Esophagus muscularis mucosa (tissue), 4 donors: ENCODE measurements at places on chromosomes 2 and 18. TPM values are rescaled to one million over a fixed set of nuclear protein-coding genes. Genes with fewer than 3 reads are reported as not detected.
A peak's percentile ranks its signal among the peaks of the same experiment; 100 is the strongest.

DNA sequence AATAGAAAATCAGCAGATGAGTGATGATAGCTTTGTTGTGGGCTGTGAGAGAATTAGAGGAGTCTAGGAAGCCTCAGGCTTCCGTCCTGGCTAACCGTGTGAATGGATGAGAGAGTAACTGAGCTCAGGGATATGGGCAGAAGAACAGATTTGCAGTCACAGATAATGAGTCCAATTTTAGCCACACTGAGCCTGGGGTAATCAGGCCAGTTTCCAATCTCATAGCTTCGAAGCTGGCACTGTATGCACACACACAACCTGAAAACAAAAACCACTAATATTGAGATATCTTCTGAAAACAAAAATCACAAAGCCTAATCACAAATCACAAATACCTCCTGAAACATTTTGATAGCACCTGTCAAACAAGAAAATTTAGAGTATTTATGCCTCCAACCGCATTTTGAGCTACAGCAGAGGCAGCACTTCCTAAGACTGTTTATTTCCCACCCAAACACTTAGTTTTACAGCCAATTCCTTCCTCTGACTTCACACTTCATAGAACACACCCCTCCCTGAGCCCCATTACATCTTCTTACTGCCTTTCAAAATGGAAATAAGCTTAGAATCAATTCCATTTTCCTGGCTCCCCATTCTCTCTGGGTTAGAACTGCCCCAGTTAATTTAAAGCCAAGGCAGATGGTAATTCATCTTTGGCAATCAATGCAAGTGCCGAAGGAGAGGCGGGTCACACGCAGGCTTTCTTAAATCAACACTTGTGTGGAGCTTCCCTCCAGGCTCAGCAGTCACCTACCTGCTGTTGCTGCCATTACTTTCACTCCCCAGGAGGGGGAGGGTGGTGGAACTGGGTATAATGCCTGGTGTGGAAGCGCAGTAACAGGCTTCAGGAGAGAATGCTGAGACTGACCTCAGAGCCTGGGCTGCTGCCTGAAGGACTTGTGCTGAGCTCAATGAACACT is 18.9 kb downstream of the TTR start:
- DNase-seq = peak; percentile 91

- DNase-seq = no peak
Measured at GRCh38 chr18:10689236-10690034, 163.6 kb downstream of the NAPG start.

GRCh38 chr2:11157731-11158130 is 2.5 kb downstream of the SLC66A3 start:
- no peak for DNase-seq

DNA sequence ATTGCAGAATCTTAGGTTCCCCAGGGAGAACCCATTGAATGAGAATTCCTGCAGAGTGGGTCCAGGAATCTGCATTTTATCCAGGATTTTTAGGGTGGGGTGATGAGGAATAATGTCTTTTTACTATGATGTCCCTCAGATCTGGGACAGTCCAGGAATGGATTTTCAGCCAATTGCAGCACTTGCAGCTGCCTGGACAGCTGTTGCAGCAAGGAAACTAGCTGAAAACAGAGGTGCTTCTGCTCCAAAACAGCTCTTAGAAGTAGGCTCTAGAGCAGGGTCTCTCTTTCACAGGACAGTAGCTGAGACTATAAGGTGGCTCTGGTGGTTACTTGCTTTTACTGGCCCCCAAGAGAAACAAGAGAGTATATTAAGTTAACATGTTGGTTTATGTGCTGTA is 9.1 kb downstream of the GLI2 start:
- peak; percentile 17 for DNase-seq

GRCh38 chr18:46856973-46857372 is 60.3 kb downstream of the PIAS2 start:
- no peak for DNase-seq

DNA sequence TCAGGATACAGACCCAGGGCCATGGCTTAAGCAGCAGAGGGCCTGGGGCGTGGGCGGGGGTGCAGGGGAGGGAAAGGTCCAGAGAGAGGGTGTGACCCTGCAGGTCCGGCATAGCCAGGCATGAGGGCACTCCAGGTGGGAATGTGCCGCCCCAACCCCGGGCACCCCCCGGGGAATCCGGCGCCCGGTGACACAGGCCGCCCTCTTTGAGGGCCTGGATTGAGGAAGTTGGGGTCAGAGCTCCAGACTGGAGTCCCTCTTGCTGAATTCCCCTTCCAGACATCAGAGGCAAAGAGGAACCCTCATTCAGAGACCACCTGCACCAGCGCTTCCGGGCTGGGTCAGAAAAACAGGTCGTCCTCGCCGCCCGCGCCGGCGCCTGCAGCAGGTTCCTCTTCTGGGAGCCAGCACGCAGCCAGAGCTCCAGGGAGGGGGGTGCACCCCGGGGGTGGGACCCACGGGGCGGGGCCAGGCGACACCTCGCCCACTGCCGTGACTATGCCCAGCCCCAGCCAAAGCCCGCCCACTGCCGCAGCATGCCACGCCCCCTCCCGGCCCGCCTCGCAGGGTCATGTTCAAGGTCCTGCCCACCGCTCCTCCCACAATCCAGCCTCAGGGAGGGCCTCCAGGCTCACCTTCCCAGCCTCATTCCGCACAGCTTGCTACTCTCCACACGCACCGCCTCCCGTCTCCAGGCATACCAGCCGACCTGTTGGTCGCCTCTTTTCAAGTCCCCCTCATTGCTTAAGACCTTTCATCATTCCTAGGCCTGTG is 98.3 kb upstream of the ID2 start:
- peak; percentile 98 for DNase-seq

DNA sequence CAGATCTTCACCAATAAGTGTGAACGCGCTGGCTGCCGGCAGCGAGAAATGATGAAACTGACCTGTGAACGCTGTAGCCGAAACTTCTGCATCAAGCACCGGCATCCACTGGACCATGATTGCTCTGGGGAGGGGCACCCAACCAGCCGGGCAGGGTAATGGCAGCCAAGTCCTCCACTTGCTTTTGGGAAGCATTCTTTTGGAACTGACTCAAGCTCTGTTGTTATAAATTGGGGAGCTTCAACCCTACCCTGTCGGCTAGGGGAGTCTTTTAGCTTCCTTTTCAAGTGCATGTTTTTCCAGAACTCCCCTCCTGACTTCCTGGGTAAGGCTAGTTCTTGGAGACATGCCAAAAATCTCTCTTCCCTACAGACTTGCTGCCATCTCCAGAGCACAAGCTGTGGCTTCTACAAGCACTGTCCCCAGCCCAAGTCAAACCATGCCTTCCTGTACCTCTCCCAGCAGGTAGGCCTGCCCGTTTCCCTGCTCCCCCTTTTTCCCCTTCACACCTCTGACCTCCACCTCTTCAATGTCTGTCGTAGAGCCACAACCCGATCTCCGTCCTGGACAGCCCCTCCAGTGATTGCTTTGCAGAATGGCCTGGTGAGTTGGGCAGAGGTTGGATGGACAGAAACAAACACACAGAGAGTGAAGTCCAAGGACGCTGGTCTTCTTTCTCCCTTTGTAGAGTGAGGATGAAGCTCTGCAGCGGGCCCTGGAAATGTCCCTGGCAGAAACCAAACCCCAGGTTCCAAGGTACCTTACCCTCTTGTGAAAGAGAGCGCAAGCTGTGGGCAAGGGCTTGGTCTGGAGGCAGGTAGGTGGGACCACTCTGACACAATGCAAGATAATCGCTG is 1.5 kb downstream of the ZFAND2B start:
- peak; percentile 87 for DNase-seq

GRCh38 chr2:120221616-120222015 is 1.6 kb downstream of the TMEM185B start:
- DNase-seq = no peak

- DNase-seq = no peak
Measured at GRCh38 chr2:232970051-232970450, 43.0 kb downstream of the NGEF start.

DNA sequence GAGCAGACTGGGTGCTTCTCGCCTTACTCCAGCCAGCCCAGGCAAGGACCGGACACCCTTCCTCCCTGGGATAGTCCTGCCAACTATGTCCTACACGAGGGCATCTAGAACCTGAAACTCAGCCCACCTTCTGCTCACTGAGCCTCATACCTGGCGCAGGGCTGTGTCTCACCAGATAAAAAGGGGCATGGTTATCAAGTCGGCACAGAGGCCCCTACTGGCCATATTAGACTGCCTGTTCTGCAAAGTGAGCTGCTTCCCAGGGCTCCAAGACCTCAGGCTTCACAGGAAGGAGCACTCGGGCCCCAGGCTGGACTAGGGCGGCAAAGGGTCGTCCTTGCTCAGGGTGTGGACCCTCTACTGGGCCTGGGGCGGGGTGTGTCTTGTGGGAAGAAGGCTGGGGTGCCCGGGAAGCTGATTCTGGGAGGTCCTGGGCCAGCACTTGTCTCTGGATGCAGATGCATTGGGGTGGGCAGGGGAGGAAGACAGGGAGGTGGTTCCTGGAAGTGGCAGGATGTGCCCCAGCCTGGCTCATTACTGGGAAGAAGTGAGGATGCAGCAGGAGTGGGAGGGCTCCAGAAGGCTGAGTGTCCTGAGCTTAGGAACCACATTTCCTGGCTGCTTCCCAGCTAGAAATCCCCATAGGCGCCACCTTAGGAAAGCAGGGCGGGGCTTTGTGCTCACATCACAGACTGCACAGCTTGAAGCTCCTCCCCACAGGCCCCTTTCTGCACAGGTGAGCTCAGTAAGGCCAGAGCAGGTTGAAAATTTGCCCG is 19.6 kb downstream of the EHD3 start:
- DNase-seq = no peak

DNA sequence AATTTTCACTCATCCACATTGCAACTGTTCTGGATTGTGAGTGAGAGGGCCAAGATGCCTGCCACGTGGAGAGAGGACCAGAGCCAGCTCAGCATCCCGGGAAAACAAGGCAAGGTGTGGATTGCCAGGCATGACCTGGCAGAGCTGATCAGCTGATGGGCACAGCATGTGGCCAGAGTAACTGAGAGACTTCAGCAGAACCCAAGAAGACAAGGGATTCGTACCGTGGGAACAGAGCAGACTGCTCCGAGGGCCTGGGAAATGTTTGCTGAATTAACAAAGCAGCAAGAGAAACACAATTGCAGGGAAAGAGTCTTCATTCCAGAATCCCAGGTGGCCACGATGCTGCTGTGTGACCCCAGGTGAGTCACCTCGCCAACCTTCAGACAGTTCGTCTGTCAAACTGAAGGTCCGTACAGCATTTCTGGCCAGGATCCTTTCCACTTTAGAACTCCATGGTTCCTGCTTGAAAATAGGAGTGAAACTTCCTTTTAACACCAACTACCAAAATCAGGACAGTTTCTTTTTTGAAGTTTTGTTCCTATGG is 26.3 kb upstream of the POMC start:
- DNase-seq = no peak

DNA sequence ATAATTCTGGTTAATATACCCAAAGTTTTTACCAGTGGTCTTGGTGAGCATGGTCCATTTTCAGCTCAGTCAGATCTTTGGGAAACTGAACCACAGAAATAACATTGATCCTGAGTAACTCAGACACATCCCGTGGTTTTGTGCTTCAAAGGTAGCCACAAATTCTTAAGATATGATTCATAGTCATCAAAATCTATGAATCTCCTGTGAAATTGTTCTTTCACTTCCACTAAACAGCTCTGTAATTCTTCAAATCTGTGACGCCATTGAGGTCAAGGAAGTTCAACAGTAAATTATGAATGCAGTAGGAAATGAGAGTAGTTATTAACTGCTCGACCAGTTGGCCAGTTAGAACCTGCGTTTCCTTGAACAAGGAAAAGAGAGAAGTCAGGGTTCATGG is 147.3 kb downstream of the IRS1 start:
- no peak for DNase-seq

GRCh38 chr2:157438863-157439823 is 4.7 kb downstream of the CYTIP start:
- DNase-seq = no peak

DNA sequence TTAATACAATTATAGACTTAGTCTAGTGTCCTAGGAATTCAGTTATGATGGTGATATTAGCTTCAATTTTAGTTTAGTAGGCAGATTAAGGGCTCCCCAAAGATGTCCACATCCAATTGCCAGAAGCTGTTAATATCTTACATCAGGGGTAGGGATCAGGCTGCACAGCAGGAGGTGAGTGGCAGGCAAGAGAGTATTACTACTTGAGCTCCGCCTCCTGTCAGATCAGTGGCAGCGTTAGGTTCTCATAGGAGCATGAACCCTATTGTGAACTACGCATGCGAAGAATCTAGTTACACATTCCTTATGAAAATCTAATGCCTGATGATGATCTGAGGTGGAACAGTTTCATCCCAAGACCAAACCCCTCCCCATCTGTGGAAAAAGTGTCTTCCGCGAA is 54.9 kb downstream of the NYAP2 start:
- no peak for DNase-seq

DNA sequence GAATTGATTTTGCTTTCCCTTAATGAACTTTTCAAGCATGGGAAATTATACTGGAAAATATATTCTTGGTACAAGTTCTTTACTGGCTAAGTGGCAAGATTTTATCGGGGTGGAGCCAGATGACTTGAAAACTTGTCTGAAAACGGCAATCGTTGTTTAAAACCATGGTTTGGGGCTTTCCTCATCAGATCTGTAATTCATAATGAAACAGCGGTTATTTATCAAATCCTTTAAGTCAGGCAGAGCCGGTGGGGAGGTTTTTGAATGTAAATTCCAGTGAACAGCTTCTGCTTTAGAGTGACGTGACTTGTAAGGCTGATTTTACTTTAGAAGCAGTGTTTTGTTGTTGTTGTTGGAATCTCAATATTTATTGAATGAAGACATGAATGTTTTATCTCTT is 2.6 kb downstream of the SEC11C start:
- DNase-seq = no peak

GRCh38 chr2:176526995-176527901 is 258.0 kb downstream of the MTX2 start:
- DNase-seq = no peak

GRCh38 chr2:176592216-176592615 is 323.0 kb downstream of the MTX2 start:
- DNase-seq = no peak

GRCh38 chr2:28320009-28320365 is 72.7 kb upstream of the FOSL2 start:
- peak; percentile 82 for DNase-seq

DNA sequence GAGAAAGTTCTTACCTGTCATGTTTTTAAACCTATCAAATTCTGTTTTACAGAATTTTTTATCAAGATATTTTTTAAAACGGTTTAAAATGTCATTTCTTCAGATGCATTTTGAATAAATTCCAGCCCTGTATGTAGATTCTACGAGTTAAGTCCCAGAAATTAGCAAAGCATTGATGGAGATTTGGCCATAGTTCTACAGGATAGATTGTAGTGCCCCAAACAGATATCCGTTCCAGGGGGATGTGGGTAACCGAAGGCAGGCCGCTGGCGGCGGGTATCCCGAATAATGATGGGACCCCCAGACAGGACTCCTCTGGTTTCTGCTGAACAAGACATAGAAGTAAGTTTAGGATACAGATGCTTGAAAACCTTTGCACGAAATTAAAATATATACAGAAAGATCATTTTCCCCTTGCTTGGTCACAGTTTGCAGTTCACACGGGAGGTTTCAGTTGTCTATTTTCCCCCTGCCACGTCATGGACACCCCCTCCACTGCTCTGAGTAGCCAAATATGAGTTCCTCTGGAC is 755 bp downstream of the NOL4 start:
- DNase-seq = no peak

SCG2 gene
- 8.3 TPM for total RNA-seq

HRH4 gene
- 0.13 TPM for total RNA-seq

IL36A gene
- total RNA-seq = not detected

NUP35 gene
- 11.1 TPM for total RNA-seq

STK39 gene
- total RNA-seq = 49.1 TPM

ALLC gene
- total RNA-seq = not detected
